Stimulated activated CD4-positive, alpha-beta T cell treated with anti-CD3 and anti-CD28 coated beads, Interleukin-15, amount 100 ng/mL, for 24 hours (primary cell): ENCODE measurements at places on chromosomes 7 and 10.

- no peak for DNase-seq
These were observed 381.2 kb upstream of the MBL2 start for GRCh38 chr10:53153831-53154230.

- no peak for DNase-seq
These were observed 2.8 kb downstream of the EEPD1 start for GRCh38 chr7:36155811-36156361.

DNA sequence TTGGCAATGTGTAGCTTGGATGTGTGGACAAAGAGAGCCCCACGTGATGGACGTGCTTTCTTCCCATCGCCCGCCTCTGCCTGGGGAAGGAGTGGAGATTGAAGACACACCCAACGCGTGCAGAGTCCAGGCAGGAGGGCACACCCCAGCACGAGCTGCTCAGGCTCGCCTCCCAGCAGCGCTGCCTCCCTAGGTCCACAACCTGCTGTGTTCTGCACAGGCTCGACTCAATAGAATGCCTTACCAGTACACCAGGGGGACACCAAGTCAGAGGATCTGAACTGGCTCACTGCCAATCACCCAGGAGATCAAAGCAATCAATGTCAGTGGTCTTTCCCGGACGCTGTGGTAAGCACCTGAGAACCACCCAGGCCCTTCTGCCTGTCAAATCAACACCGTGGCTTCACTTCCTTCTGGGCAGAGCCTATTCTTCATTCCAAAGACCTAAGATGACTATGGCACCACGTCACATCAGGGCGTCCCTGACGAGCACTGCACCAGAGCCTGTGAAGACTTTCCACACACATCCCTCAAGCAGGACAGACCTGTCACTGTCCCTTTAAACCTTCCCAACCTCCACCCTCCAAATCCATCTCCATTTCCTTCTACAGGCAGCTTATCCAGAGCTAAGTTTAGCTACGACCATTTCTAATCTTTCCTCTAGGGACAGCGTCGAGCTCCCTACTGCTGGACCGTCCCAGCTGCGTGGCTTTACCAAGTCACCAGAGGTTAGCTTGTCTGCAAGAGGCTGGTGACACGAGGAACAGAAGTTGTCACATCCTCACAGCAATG lies 72.3 kb downstream of the AMZ1 start:
- DNase-seq = no peak

- peak; percentile 71 for DNase-seq
These were observed 1.8 kb downstream of the UFSP1 start for GRCh38 chr7:100887516-100888290.

- DNase-seq = no peak
These were observed 43.0 kb downstream of the UNCX start for GRCh38 chr7:1275451-1276381.
